ENCODE measurements at places on chromosomes 2 and 18.

GRCh38 chr18:75200605-75201280 is 8.2 kb downstream of the PTGR3 start:
- no peak for DNase-seq

GRCh38 chr2:120905824-120906571 is 170.3 kb downstream of the GLI2 start:
- DNase-seq: no peak

GRCh38 chr2:10920764-10921388 is 9.1 kb downstream of the KCNF1 start:
- no peak for DNase-seq

DNA sequence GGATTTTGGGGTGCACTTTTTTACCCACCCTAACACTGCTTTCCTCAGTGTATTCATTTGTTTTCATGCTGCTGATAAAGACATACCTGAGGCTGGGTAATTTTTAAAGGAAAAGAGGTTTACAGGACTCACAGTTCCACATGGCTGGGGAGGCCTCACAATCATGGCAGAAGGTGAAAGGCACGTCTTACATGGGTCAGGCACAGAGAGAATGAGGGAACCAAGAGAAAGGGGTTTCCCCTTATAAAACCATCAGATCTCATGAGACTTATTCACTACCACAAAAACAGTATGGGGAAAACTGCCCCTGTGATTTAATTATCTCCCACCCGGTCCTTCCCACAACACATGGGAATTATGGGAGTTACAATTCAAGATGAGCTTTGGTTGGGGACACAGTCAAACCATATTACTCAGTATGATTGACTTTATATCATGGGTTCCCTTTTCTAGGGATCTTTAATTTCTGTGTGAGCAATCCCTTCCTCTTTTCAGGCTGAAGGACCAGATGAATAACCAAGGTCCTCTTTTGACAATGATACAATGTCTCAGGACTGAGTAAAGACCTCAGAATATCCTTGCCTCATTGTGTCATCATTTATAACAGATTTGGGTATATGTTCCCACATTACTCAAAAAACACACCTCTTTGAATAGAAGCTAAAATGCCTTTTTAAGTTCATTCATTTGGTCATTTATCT is 100.1 kb upstream of the TRIB2 start:
- no peak for DNase-seq

DNA sequence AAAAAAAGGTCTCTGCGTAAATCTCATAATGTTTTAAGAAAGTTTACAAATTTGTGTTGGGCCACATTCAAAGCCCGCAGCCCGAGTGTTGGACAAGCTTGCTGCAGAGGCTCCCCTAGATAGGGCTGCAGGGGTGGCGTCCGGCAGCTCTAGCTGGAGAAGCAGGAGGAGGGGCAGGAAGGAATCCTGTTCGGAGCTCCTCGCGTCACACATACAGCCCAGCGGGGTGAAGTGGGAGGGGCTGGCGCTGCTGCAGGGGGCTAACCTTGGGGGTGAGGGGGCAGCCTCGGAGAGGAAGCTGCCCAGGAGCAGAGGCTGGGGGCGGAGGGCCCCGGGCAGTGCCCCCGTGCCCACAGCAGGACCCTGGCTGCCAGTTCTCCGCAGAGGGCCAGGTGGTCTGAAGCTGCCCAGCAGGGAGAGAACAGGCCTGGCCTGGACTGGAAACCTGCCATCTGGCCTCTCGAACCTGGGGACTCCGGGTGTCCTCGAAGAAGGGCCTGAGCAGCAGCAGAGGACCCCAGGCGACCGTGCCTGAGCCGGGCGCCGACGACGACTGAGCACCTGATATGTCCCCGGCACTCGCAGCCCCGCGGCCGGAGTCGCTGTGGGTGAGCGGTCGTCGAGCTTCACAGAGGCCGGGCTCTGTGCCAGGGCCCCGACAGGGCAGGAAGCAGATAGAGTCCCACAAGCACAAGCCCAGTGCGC is 2.6 kb upstream of the GPR35 start:
- no peak for DNase-seq

GRCh38 chr2:228777855-228778355 is 493.2 kb downstream of the PID1 start:
- DNase-seq: no peak

GRCh38 chr18:32317651-32318050 is 127.8 kb downstream of the MEP1B start:
- DNase-seq: no peak

GRCh38 chr2:109330056-109330455 is 201.1 kb downstream of the SH3RF3 start:
- no peak for DNase-seq

DNA sequence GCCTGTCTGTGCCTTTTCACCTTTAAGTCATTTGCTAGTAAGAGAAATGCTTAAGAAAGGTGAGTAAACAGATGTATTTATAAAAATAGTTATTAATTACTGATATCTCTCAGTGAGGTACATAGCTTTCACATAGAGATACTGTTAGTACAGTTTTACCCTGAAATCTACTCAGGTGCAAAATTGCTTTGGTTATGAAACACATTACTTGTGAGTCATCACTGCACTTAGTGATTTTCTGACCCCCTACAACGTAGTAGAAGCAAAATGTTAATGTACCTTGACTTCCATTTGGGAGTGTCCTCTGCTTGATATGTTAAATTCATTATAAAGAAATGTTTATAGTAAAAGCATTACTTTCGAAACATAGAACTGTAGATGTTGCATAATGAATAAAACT is 6.5 kb downstream of the GLS start:
- DNase-seq: no peak

Measured in COLO829 (cell line).